T-helper 1 cell (primary cell): ENCODE measurements at places on chromosomes 1 and 21.

GRCh38 chr21:43825936-43826622 is 36.7 kb downstream of the RRP1 start:
- no peak for DNase-seq

DNA sequence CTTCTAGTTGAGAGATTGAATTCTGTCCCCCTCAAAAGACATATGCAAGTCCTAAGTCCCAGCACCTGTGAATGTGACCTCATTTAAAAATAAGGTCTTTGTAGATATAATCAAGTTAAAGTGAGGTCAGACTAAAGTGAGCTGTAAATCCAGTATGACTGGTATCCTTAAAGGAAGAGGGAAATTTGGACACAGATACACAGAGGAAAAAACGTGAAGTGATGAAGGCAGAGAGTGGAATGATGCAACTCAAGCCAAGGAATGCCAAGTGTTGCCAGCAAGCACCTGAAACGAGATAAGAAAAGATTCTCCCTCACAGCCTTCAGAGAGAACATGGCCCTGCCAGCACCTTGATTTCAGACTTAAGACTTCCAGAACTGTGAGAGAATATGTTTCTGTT is 444.7 kb upstream of the VAMP3 start:
- DNase-seq: no peak

- peak; percentile 56 for DNase-seq
These were observed 82.2 kb upstream of the SSX2IP start for GRCh38 chr1:84772428-84772943.

DNA sequence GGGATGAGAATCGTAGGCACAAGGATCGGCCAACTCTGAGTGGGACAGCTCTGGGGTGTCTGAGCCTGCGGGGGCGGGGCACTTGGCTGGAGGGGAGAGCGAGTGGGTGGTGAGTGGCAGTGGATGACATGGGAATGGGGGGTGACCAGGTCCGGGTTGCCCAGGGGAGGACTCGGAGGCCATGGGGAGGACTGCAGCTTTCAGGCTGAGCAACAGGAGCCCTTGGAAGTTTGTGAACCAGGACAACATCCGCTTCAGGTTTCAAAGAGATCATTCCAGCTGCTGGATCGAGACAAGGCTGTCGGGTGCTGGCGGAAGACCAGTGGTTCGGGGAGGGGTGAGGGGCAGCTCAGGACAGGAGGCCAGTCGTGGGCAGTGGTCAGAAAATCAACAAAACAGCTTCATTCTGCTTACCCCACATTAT is 124.4 kb upstream of the IRF2BP2 start:
- no peak for DNase-seq

DNA sequence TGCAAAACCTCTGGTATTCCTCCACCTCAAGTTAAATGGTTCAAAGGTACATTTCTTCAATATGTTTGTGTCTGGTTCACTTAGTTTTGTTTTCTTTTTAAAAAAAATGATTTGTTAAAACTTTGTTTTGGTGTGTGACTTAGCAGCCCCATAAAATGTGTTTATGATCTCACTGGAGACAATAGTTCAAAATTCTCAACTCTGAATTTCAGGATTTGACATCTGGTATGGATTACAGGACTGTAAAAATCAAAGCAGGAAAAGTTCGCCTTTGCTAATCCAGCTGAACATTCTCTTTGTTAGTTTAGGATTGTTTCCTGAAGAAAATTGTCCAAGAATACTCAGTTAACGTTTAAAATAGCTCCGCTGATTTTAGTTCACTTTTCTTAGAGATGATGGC is 231.7 kb downstream of the HMCN1 start:
- DNase-seq: no peak

DNA sequence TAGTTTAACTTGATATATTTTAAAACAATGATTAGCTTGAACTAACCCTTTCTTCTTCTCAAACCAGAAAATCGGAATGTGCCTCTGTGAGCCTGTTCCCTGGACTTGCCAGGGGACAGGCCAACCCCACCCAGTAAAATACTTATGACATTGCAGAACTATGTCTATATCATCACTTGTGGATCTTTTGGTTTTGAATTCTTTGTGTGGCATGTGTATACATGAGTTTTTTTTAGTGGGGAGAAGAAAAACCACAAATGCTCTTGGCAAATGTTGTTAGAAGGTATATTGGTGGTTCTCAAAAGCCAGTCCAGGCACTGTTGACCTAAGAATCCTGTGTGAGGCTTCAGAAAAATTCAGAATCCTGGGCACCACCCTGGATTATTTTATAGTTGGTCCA is 347.4 kb downstream of the SIPA1L2 start:
- DNase-seq: no peak

DNA sequence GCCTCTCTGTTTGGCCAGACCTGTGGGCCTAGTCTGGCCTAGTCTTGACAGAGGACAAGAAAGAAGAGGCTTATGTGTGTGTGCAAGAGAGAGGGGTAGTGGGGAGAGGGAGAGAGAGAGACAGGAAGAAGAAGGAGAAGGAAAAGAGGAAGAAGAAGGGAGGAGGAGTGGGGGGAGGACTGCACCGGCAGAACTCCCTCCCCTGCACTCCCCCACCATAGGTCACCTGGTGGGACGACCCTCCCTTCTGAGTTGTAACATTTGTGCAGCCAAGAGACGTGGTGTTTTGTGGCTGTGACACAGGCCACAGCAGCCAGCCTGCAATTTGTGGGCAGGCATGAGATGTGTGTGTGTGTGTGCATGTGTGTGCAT is 4.3 kb downstream of the INAVA start:
- no peak for DNase-seq

- DNase-seq: no peak
These were observed 92.0 kb downstream of the CRB1 start for GRCh38 chr1:197360068-197360467.

DNA sequence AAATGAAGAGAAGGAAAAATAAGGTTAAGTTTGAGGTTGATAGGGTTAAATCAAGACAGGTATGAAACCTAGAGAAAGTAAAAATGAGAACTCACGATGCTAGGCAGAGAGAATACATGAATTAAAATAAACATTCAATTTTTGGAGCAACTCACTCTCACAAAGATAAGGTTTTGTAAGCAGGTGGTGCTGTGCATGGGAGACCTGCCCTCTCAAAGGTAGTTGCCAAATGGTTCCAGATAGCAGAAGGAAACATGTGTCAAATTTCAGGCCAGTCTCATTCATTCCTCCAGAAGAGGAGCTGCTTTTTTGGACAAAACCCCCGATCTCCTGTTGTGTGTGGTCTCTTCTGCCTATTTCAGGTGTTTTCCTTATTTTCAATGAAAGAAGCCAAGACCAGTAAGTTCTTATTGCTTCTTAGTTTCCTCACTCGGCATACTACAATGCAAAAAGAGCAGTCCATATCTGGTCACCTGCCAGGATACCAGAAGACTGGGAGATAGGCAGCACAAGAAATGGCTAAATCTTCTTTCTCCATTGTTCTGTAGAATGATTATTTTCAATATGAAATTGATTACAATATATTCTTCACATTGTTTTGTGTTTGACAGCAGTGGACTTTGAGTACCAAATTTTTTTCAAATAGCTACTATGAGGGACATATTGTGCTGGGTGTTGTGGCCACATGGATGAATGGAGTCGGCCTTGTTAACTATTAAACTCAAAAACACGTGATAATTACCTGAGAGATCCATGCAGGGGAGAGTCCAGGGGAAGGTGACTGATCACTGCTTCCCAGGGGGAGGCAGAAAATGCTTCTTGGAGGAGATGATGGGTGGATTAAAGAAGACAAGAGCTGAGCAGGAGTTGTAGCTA is 3.6 kb downstream of the CR1L start:
- DNase-seq: no peak
